ENCODE measurements at places on chromosomes 3 and 15. TPM values are rescaled to one million over a fixed set of nuclear protein-coding genes. Genes with fewer than 3 reads are reported as not detected.
A peak's percentile ranks its signal among the peaks of the same experiment; 100 is the strongest.

DNA sequence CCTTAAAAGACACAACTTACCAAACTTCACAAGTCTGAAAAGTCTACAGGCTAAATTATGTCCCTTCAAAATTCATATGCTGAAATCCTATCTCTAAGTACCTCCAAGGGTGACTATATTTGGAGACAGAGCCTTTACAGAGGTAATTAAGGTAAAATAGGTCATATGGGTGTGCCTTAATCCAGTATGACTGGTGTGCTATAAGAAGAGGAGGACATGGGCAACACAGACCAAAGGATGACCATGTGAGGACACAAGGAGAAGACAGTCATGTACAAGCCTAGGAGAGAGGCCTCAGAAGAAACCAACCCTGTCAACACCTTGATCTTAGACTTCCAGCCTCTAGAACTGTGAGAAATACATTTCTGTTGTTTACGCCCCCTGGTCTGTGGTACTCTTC, 32.2 kb downstream of the TXNRD3 start:
- ATAC-seq, result no peak

GRCh38 chr15:31274496-31275330, 51.9 kb upstream of the KLF13 start:
- ATAC-seq, result no peak

The DNAJB11 gene
- 40.0 TPM for total RNA-seq

- ATAC-seq, result no peak
Observed at GRCh38 chr15:82805994-82806406, at the start of gene FSD2. Gene FSD2 (minus strand): TSS chr15:82806069. CDS start chr15:82787390, 18,679 bp downstream.

The CFAP100 gene
- not detected for total RNA-seq

- ATAC-seq, result no peak
Observed at GRCh38 chr15:66876731-66877476, 174.9 kb downstream of the SMAD6 start.

GRCh38 chr3:67290438-67290837, 292.3 kb downstream of the KBTBD8 start:
- ATAC-seq, result peak; percentile 31

The FANCD2OS gene
- total RNA-seq, result not detected

The IL17RE gene
- total RNA-seq, result 0.81 TPM

The GOLGA8T gene
- not detected for total RNA-seq

- ATAC-seq, result no peak
Observed at GRCh38 chr3:54909191-54909590, 18.7 kb downstream of the LRTM1 start.

- ATAC-seq, result no peak
Observed at GRCh38 chr15:64690578-64691296, 84.7 kb downstream of the RBPMS2 start.

DNA sequence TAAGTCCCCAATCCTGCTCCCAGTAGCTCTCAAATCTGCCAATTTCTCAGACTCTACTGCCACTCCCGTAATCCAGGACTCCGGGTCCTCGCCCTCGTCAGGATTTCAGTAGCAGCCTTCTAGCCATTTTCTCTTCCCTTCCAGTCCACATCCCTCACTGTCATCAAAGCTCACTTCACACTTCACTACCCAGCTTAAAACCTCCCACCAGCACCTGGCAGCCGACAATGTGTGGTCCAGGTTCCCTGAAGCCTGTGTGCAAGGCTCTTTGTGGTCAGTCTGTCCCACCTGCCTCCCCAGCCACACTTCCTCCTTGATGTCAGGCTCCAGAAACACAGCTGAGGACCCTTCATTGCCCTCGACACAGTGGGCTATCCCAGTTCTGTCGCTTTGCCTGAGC, 304.5 kb upstream of the ROPN1 start:
- no peak for ATAC-seq

DNA sequence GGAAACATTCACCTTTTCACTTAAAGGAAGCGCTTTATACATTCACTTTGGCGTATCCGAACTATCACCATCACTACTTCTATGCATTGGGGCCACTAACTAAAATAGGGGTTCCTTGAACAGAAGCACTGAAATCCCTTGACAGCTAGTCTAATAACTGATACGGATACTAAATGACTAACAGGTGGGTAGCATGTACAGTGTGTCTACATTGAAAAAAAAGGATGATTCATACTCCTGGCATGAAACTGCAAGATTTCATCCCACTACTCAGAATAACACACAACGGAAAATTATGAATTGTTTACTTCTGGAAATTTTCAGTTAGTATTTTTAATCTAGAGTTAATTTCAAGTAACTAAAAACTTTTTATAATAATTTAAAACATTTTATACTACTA, 96.7 kb downstream of the SMARCC1 start:
- ATAC-seq, result no peak

GRCh38 chr3:123536153-123536895, 48.5 kb downstream of the HACD2 start:
- ATAC-seq, result no peak

GRCh38 chr3:36852071-36852470, 87.7 kb upstream of the DCLK3 start:
- ATAC-seq, result no peak

The SPINK8 gene
- not detected for total RNA-seq
